ENCODE measurements at places on chromosomes 5 and 9. TPM values are rescaled to one million over a fixed set of nuclear protein-coding genes. Genes with fewer than 3 reads are reported as not detected.

GRCh38 chr9:86301686-86302085, 19.3 kb upstream of the ISCA1 start:
- no peak for DNase-seq
- H3K27ac ChIP-seq, result no peak overlapping the region
- H3K4me1 ChIP-seq, result peaks cover 4% of the 10 kb centered on the region
- no peaks in the 10 kb centered on the region for H3K27me3 ChIP-seq

GRCh38 chr5:84642795-84643194, 258.1 kb upstream of the EDIL3 start:
- H3K27ac ChIP-seq, result no peak overlapping the region

DNA sequence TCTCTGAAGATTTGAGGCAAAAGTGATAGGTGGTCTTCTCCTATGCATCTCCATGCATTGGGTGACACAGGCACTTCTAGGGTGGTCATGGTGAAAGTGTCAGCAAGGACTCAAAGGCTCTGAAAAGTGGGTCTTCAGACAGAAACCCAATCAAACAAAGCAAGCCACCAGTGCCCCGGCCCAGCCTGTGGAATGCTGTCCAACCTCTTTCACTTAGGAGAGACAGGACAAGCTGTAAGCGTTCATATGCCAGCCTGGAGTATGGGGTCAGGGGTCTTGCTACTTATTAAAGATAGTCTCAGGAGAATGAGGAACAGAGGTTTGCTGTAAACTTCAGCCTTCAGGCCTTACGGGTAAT, 324.5 kb downstream of the GADD45G start:
- H3K27me3 ChIP-seq, result peaks cover 8% of the 10 kb centered on the region
- no peaks in the 10 kb centered on the region for H3K36me3 ChIP-seq
- no peak overlapping the region for H3K27ac ChIP-seq
- no peak overlapping the region for H3K4me3 ChIP-seq

DNA sequence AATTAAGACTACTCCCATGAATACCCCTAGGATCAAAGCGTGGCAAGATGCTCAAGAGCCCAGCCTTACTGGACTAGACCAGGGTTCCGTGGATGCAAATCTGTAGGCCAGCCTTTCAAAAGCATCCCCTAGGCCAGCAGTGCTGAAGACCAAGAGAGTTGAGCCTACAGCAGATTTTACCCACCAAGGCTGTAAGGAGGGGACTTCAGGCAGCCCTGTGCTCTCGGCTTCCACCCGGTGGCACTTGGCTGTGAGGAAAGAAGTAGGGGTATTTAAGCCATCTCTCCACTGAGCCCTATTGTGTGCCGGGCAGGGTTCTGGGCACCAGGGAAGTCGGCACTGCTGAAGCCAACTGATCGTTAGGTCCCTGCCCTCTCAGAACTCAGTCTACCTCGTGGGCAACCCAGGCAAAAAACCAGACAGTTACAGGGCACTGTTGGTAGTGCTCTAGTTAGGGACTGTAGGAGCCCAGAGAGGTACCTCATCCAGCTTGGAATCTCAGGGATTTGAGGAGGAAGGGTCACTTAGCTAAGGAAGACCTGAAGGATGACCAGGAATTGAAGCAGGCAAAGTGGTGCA, 25.5 kb downstream of the TCF7 start:
- peaks cover 48% of the 10 kb centered on the region for H3K36me3 ChIP-seq
- no peak for DNase-seq
- no peak overlapping the region for H3K27ac ChIP-seq

The ZBTB43 gene
- total RNA-seq, result 15.1 TPM

- H3K36me3 ChIP-seq, result no peaks in the 10 kb centered on the region
- no peaks in the 10 kb centered on the region for H3K27me3 ChIP-seq
- no peaks in the 10 kb centered on the region for H3K4me1 ChIP-seq
- no peak overlapping the region for H3K27ac ChIP-seq
- no peak for DNase-seq
- H3K4me3 ChIP-seq, result no peak overlapping the region
These were observed 559.0 kb upstream of the FTMT start for GRCh38 chr5:121292664-121293063.

DNA sequence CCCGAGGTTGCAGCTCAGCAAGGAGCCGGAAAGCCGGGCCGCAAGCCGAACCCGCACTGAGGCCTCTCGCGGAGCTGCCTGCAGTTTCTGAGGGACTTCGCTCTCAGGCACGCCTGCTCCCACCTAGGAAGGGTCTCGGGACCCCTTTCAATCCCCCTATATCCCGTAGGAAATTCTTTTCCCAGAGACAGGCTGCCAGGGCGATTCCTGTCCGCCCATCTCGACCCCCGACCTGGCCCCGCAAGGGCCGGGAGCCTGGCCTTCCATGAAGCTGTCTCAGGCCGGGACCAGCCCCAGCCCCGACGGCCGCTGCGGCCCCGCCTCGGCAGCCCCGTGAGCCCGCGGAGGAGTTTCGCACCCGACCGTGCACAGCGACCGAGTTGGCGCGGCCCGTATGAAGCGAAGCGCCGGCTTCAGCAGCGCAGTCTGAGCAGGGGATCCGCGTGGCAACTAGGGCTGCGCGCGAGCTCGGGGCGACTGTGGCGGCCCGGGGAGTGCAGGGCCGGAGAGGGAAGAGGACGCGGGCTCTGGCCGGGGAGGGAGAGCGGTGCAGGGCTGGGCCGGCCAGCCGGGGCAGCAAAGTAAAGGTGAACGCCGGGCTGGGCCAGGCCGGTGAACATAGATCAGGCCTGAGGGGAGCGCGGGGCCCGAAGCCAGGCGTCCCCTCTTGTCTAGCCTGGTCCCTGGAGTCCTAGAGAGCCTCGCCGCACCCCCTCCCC, 977 bp upstream of the PRDM12 start:
- DNase-seq, result no peak
- H3K27ac ChIP-seq, result no peak overlapping the region
- H3K27me3 ChIP-seq, result peaks cover 98% of the 10 kb centered on the region
- H3K4me1 ChIP-seq, result no peaks in the 10 kb centered on the region

DNA sequence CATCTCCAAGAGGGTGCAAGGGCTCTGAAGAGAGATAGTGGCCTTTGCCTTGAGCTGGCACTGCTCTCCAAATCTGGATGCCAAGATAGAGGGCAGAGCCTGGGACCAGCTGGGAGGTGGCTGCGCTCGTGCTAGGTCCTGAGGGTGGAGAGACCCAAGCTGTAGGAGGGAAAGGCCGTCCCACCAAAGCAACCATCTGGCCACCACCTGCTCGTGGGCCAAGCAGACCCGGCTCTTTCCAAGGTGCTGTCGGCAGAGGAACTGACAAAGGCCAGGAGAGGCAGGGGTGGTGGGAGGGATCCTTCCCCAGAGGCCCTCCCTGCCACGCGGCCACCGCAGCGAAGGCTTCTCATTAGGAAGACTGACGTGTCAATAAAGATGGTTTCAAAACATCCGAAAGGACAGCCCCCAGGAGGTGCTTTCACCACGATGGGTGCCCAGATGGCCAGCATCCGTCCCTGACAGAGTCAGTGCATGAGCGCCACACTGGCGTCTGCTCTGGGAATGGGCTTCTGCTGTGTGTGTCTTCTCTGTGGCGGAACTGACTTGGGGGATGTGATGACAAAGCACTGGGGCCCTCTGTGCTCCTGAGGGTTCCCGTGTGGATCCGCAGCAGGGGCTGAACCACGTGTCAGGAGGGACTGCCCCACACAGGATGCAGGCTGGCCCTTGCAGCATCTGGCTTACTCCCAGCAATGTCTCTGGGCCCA, 213.5 kb downstream of the FANCC start:
- no peak overlapping the region for H3K27ac ChIP-seq
- no peak overlapping the region for H3K4me3 ChIP-seq
- peaks cover 33% of the 10 kb centered on the region for H3K36me3 ChIP-seq
- peaks cover 10% of the 10 kb centered on the region for H3K4me1 ChIP-seq

The RAI14 gene
- total RNA-seq, result 361 TPM

The LCN1 gene
- not detected for total RNA-seq

- H3K36me3 ChIP-seq, result no peaks in the 10 kb centered on the region
- H3K27me3 ChIP-seq, result no peaks in the 10 kb centered on the region
- no peak for DNase-seq
- no peak overlapping the region for H3K4me3 ChIP-seq
- no peaks in the 10 kb centered on the region for H3K4me1 ChIP-seq
These were observed 139.8 kb downstream of the ELAVL2 start for GRCh38 chr9:23686257-23686656.

DNA sequence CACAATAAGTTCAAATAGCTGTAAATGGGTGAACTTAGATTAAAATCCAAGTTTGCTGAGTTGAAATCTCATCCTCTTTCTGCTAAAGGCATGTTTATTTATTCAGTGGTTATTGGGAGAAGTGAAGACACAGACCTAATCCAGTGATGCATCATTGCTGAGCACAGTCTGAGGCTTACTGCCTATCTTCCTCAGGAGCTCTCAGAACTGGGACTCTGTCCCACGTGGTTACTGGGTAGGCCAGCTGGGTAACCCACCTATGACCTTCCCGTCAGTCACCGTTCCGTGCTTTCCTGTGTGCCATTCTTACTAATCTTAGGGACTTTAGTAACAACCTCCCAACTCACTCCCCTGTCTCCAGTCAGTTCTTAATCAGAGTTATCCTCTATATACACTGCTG, 226.8 kb upstream of the ATP10B start:
- no peaks in the 10 kb centered on the region for H3K27me3 ChIP-seq
- no peaks in the 10 kb centered on the region for H3K4me1 ChIP-seq
- H3K4me3 ChIP-seq, result no peak overlapping the region
- DNase-seq, result no peak

The GLE1 gene
- total RNA-seq, result 39.4 TPM

DNA sequence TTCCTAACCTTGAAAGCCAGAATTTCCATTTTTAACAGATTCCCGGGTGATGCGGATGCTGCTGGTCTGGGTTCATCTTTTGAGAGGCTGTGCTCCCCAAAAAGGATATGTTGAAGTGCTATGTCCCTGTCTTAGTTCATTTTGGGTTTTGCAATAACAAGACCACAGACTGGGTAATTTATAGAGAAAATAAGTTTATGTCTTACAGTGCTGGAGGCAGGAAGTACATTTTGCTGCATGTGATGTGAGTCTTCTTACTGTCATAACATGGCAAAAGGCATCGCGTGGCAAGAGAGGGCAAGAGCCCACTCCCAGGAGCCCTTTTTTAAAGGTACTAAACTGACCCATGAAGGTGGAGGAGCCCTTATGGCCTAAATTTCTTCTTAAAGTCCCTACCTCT, 114.1 kb downstream of the DAPK1 start:
- no peak for DNase-seq
- H3K4me3 ChIP-seq, result no peak overlapping the region
- H3K36me3 ChIP-seq, result no peaks in the 10 kb centered on the region
- peaks cover 2% of the 10 kb centered on the region for H3K27me3 ChIP-seq

The CXCL14 gene
- total RNA-seq, result under 0.01 TPM

- no peak for DNase-seq
- no peaks in the 10 kb centered on the region for H3K27me3 ChIP-seq
- no peaks in the 10 kb centered on the region for H3K4me1 ChIP-seq
- no peak overlapping the region for H3K27ac ChIP-seq
- no peak overlapping the region for H3K4me3 ChIP-seq
These were observed 978 bp upstream of the ADCY2 start for GRCh38 chr5:7394889-7395431.
